Vagina (tissue), 2 donors: ENCODE measurements at places on chromosomes 3 and 15. TPM values are rescaled to one million over a fixed set of nuclear protein-coding genes. Genes with fewer than 3 reads are reported as not detected.

GRCh38 chr15:90161950-90162361 lies 39.2 kb upstream of the SEMA4B start:
- H3K27ac ChIP-seq: no peak overlapping the region
- H3K27me3 ChIP-seq: no peaks in the 10 kb centered on the region
- DNase-seq: no peak
- no peaks in the 10 kb centered on the region for H3K36me3 ChIP-seq
- peaks cover 54% of the 10 kb centered on the region for H3K4me1 ChIP-seq
- H3K4me3 ChIP-seq: no peak overlapping the region

- H3K36me3 ChIP-seq: no peaks in the 10 kb centered on the region
- no peak for DNase-seq
- no peak overlapping the region for H3K4me3 ChIP-seq
- H3K27me3 ChIP-seq: no peaks in the 10 kb centered on the region
- no peak overlapping the region for H3K27ac ChIP-seq
- no peaks in the 10 kb centered on the region for H3K4me1 ChIP-seq
Measured at GRCh38 chr3:34504366-34504765, 705.9 kb downstream of the PDCD6IP start.

LYSMD2 gene
- total RNA-seq: 16.9 TPM

GPR156 gene
- total RNA-seq: not detected

GRCh38 chr3:27639271-27639670 lies 82.9 kb downstream of the EOMES start:
- no peak overlapping the region for H3K27ac ChIP-seq
- no peaks in the 10 kb centered on the region for H3K36me3 ChIP-seq
- no peak overlapping the region for H3K4me3 ChIP-seq

DNA sequence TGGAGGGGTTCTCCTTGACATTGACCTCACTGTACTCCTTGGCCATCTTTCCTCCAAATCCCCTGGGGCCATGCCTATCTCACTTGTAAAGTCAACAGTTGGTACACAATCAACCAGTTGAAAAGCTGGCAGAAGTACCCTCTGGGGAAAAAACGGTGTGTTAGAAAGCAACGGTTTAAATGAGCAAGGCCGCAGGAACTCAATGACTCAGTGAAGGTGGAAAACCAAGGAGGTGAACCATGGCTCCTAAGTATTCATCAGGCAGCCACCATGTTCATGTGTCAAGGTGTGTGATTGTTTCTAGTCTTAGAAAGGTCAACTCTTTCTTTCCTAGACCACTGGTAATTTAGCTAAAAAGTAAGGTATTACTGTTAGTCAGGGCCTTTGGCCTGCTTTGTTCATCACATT lies 130.9 kb upstream of the SATB1 start:
- DNase-seq: no peak
- H3K36me3 ChIP-seq: no peaks in the 10 kb centered on the region
- no peaks in the 10 kb centered on the region for H3K4me1 ChIP-seq
- no peak overlapping the region for H3K4me3 ChIP-seq

SPINT1 gene
- total RNA-seq: 80.3 TPM
